ENCODE measurements at places on chromosomes 6 and 20.

- peak; percentile 40 for DNase-seq
Measured at GRCh38 chr6:41200296-41200900, 551 bp downstream of the TREML2 start.

GRCh38 chr20:51375561-51375960 lies 167.0 kb downstream of the NFATC2 start:
- no peak for DNase-seq

GRCh38 chr20:56893226-56893917 lies 264.3 kb downstream of the TFAP2C start:
- no peak for DNase-seq

DNA sequence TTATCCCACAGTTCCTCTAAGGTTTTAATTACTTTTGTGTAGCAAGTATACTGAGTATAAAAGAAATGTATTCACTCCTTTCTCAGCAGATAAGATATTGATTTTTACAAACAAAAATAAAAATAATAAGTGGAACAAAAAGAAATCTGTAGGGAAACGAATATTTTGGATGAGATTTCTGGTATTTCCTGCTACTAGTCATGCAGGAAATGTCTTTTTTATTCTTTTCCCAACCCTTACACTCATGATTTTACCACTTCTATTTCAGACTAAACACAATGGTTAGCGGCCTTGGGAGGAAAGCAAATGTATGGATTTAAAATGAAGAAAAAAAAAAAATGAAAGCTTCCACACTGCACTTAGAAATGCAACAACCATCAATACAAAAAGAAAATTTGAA lies 580.5 kb upstream of the MARCKS start:
- no peak for DNase-seq

GRCh38 chr6:30188541-30188940 lies 24.7 kb downstream of the TRIM26 start:
- no peak for DNase-seq

DNA sequence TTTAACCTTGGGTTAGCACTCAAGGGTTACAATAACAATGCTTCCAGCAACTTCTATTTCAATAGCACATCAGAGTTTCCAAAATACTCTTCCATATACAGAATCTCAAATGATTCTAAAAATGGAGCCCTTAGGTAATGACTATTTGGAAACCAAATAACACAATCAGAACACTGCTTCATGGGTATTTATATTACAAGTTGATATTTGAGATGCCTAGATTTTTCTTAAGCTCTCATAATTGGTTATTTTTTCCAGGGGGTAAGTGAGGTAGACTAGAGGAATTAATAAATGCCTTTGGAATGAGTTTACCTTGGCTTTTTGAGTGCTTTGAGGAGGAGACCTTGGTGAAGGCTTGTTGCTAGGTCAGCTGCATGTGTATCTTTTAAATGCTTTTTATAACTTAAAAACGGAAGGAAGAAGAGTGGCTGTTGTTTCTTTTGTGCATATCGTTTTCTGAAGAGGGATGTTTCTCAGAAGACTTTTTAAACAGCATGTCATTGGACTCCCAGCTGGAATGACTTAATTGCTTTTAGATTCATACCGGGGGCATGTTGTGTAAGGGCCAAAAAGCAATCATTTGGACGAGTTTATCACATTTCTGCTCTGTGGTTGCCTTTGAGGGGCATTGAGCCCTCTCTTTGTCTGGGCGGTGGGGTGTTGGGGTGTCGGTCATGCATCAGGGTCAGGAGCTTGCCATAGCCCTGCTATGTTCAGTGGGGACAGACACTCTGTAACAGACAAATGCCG lies 186.0 kb downstream of the DTNBP1 start:
- no peak for DNase-seq

DNA sequence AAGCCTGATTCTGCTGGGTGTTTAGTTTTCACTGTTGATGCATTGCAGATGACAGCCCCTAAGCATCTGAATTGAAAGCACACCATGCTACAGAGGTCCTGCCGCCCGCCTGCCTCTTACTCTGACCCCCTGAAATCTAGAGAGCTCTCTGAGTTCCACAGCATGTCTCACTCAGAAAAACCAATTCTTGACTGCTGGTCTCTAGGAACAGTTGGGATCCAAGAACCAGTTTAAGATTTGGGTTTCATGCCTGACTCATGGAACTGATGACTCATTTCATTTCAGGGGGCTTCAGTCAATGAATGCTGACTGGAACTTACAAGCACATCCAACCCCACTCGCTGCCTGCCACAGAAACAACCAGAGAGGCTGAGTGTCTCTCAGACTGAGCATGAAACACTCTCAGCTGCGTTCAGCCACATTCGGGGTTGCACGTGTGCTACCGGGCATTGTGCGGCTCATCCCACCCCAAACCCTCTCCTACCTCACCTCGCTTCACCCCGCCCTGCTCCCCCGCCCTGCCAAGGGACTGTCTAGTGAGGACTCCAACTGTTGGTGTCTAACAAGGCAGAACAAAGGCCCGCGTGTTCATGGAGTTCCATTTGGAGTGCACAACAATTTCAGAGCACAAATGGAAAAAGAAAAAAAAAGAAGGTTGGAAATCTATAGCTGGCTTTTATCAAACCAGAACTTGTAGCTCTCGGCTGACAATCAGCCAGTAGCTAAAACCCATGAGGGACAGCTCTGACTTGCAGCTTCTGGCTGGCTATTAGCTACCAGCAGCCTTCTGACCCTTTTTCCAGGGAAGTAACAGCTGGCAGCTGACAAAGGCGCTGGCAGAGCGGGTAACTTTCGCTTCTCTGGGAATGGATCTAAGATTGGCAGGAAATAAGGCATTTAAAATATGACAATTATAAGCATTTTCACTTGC lies 20.0 kb upstream of the TRAF3IP2 start:
- no peak for DNase-seq

DNA sequence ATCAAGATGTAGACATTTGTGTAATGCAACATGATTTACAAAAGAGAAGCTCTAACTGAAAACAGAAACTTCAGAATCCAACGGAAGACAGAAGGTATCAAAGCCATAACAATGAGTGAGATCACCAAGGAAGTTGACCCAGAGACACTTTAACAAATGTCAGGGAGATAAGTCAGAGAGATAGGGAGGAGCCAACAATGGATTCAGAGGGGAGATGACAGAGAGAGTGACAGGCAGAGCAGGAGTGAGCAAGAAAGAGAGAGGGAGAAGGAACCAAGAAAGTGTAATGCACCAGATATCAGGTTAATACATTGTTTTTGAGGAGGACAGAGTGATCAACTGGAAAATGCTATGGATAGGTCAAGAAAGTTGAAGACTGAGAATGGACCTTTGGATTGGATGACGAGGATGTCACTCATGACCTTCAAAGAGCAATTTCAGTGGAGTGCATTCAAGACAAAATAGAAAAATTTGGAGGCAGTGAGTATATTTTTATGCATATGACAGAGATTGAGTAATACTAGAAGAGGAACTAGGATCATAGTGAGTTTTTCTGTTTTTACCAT lies 86.6 kb downstream of the TRDN start:
- DNase-seq = no peak

GRCh38 chr6:82080767-82081166 lies 166.8 kb downstream of the IBTK start:
- no peak for DNase-seq

DNA sequence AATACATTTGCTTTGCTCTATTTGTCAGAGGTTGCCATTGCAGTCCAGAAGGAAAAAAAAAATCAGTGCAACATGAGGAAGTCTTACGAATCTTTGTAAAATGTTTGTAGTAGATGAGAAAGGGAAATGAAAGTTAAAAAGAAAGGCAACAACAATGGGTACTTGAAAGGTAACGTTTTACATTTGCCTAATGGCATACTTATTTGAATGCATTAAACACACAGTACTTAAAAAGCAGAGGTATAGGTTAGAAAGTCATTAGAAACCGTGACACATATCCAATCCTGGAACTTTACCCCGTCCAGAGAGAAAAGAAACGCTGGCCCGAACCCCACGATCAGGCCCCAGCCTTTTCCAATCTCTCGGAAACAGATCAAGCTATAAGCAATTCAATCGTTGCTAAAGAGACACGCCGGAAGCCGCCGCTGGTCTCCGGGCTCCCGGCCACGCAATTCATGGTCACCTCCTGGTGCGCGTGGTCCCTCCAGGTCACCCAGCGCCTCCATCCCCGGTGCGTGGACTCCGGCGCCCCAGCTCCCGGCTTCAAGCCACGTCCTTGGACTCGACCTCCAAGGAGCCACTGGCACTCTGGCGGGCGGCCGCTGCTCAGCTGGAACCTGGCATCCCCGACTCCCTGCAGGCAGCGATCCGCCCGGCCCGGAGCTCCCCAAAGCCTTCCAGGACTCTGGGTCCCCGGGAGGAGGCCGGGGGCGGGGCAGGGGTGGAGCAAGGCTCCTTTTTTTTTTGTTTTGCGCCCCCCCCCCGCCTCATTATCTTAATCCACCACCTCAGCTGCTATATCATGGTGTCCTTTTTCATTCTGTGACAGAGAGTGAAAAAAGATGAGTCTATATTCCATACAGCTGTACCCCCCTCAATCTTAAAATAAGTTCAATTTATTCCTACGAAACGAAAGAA lies at the start of gene SLC18B1:
Gene SLC18B1 (minus strand): TSS at position 687 of the 918 bp plus-strand sequence. CDS start 181 bp downstream, at position 506.
- no peak for DNase-seq

DNA sequence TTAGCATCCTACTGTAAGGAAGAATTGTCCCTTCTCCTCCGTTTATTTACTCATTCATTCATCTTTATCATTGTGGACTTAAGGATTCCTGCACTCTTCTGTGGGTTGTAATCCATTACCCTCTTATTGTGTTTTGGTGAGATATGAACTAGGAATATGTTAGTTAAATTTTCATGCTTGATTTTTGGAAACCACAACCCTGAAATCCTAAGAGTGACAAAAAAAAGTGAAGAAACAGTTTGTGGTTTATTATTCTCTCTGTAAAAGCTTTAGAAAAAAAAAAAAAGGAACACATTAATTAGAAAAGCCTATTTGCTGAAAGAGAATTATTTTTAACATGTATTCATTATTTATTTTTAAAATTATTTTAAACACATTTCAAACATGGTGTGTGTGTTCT lies 36.7 kb upstream of the INSM1 start:
- DNase-seq = no peak

DNA sequence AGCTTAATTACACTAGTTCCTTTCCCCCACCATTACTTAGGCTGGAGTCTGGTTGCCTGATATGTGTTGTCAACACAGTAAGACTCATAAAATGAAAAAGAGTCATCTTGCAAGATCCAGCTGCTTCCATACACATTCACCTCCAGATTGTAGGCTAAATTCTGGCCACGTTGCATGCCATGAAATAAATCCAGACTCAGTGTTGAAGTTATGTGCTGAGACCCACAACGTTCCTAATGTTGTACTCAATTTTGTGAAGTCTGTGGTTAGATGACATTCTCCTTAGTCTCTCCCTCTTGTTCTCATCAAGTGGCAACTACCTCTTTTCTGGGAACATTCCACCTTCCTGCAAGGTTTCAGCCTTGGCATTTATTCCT lies 212.3 kb downstream of the LMBRD1 start:
- DNase-seq = no peak

- no peak for DNase-seq
Measured at GRCh38 chr20:12946789-12947188, 62.0 kb upstream of the SPTLC3 start.

GRCh38 chr6:73074175-73074574 lies 151.1 kb downstream of the KHDC1L start:
- no peak for DNase-seq

GRCh38 chr6:80457439-80457933 lies 351.0 kb downstream of the BCKDHB start:
- no peak for DNase-seq

DNA sequence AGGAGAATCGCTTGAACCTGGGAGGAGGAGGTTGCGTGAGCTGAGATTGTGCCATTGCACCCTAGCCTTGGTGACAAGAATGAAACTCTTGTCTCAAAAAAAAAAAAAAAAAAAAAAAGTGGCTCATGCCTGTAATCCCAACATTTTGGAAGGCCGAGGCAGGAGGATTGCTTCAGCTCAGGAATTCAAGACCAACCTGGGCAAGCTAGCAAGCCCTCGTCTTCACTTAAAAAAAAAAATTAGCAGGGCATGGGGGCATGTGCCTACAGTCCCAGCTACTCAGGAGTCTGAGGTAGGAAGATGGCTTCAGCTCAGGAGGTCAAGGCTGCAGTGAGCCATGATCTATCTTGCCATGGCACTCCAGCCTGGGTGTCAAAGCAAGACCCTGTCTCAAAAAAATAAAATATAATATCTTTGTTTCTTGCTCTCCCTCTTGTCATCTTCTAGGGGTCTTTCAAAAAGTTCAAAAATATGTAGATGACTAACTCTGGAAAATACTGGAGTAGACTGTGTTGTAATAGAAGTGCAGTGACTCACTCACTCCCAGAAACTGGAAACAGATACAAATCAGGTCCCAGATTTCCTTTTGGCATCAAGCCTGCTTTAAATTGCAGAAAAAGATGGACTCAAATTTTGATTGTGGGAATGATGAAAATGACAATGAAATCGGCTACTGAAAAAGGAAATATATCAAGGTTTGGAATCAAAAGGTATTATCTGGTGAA lies 2.8 kb upstream of the GINM1 start:
- DNase-seq = no peak

DNA sequence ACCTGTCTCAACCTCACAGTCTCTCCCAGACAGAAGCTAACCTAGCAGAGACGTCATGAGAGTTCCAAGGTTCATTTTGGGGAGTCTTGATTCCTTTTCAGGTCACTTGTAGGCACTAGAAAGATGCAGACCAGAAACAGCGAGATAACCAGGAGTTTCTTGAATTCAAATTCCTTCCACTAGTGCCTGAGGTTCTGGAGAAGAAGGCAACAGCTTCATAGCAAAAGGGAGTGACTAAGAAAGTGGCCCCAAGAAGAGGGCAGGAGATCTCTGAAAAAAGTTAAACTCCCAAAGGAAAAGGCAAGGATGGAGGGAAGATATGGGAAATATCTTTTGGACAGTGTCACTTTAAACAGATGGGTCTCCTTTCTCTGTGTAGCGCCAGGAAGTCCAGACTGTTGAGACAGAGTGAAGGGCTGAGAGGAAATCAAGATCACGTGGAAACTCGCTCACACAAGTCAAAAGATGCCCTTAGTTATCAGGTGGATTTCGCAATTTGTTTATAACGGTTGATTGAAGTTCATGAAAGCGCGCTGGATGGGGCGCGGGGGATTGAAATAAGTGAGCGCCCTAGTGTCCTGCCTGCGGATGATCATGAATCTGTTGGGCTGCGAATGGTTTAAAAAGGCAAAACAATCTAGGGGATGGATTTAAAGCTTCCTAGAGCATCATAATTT lies 4.8 kb upstream of the PRSS16 start:
- DNase-seq = no peak

DNA sequence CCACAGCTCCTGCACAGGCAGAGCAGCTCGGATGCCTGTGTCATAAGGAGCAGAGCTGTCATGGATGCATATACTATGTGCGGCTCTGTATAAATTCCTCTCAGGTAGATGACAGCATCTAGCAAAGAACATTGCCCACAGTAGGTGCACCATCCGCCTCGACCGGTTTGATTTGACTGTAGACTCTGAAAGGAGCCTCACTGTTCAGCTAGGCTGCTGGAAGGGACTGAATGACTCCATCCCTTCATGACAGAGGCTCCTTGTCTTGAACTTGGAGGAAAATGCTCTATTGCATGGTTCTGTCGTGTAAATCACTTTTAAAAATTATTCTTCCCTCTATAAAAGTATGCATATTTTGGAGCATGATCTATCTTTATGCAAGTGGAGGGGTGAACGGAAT lies 128.8 kb upstream of the QKI start:
- DNase-seq = no peak
